ENCODE measurements at places on chromosomes 1 and 21. TPM values are rescaled to one million over a fixed set of nuclear protein-coding genes. Genes with fewer than 3 reads are reported as not detected.

The SPRR1A gene
- polyA plus RNA-seq, result 123 TPM

The MTR gene
- 3.7 TPM for polyA plus RNA-seq

The GJA9 gene
- polyA plus RNA-seq, result not detected

The FGR gene
- 3.1 TPM for polyA plus RNA-seq

The RGS13 gene
- 7.5 TPM for polyA plus RNA-seq

The COL9A2 gene
- 5.7 TPM for polyA plus RNA-seq

The KLHDC8A gene
- 6.9 TPM for polyA plus RNA-seq

The HES4 gene
- polyA plus RNA-seq, result 13.4 TPM

The NR5A2 gene
- 0.33 TPM for polyA plus RNA-seq

The TCEA3 gene
- polyA plus RNA-seq, result 44.1 TPM

The MYCL gene
- 1.7 TPM for polyA plus RNA-seq

The CSDE1 gene
- polyA plus RNA-seq, result 176 TPM

The PRKAA2 gene
- 2.0 TPM for polyA plus RNA-seq

The SPATA21 gene
- polyA plus RNA-seq, result 0.31 TPM

The MAN1C1 gene
- 4.3 TPM for polyA plus RNA-seq

The EDARADD gene
- polyA plus RNA-seq, result 3.7 TPM

The ZNF593OS gene
- polyA plus RNA-seq, result 0.30 TPM

All from stomach (tissue), 19 donors.